EH (cell line): ENCODE measurements at places on chromosomes 6 and 20.

DNA sequence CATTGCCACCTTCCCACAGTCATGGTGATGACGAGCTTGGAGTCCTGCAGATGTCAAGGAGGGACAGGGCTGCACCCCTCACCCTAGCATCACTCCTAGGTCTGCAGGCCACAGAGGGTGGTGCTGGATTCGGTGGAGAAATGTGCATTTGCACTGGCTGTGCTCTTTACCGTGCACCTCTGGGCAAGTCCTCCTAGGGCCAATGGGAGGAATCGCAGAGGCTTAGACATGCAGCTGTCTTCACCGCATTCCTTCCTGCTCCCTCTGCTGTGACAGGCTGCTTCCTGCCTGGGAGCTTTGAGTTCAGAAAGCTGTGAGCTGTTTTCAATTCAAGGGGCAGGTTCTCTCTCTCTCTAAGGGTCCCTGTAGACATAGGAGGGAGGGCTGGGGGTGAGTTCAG, 85.1 kb downstream of the EDN3 start:
- no peak for DNase-seq

- DNase-seq, result no peak
Observed at GRCh38 chr20:36339646-36340592, 33.8 kb downstream of the DLGAP4 start.

DNA sequence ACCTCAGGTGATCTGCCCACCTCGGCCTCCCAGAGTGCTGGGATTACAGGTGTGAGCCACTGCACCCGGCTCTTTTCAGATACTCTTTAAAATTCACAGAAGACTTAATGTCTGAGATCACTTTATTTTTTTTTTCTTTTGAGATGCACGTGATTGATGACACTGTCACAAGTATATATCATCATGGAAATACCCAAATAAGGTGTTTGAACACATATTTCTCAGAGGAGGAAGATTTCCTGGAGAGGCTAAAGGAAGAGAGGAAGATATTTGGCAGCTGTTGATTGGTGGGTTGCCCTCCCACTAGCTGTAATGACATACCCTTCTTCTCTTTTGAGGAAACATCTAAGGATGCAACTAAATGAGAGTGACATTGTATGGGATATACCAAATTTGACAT, 225.9 kb upstream of the CITED2 start:
- no peak for DNase-seq

DNA sequence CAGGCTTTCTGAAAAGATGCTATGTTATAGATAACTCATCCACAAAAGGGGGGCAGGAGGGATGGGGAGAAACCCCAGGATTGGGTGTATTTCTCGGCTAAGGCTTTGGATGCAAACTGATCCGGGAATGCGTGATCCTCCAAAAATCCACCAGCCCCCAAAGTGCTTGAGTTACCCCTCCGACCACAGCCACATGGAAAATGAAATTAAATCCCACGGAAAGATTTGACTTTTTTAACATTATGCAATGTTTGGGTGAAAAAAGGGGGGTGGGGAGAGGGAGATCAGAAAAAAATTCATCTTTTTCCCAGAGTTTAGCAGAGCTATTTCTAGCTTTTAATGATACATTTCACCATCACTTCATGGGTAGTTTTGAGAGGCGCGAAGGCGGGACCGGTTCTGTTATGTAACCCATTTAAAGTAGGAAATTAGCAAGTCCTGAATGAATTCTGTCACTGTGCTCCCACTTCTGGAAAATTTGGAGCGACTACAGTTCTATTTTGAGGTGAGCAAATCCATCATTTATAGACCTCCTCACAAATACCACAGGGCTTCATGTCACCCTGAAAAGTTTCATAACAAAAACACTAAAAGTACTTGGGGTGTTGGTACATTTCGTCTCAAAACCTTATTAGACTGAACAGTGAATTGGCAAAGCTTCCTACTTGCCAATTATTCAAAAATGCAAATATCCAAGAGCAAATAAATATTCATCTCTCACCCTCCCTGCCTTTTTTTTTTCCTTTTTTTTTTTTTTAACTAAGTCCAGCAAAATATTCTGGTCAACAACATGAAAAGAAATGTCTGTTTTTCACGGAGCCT, 51.9 kb upstream of the NFATC2 start:
- DNase-seq, result no peak

- DNase-seq, result no peak
Observed at GRCh38 chr20:43065299-43065698, 124.4 kb downstream of the PTPRT start.
